Gastroesophageal sphincter (tissue), 4 donors: ENCODE measurements at places on chromosomes 2 and 18. TPM values are rescaled to one million over a fixed set of nuclear protein-coding genes. Genes with fewer than 3 reads are reported as not detected.

DNA sequence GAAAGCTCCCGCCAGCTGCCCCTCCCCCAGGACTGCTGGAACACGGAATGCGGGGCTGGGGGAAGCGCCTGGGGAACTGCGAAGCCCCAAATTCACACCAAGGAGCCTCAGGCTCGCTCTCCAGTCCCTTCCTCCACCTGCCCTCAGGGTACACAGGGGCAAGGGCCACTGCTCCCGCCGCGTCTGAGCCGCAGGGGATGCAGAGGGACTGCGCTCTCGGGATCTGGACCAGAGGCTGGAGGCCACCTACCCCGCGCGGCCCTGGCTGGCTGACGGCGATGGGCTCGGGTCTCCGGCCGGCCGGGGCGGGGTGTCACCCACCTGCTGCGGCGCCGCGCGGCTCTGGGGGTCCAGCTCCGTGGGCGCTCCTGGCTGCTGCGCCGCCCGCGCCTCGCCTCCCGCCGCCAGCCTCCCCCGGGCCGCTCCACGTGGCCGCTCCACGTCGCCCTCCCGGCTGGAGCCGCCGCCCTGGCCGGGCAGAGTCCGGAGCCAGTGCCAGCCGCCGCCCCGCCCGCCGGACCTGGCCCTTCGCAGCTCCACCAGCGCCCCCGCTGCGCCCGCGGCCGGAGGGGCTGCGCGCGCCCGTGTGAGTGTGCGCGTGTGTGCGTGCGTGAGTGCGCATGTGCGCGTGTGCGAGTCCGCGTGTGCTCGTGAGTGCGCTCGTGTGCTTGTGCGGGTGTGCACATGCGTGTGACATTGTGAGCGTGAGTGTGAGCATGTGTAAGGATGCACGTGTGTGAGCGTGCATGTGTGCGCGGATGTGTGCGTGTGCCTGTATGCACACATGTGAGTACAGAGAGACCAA lies at the start of gene CGREF1:
TSS of gene CGREF1 (minus strand) at position 604 of the 805 bp plus-strand sequence. CDS start 14,762 bp downstream, outside the sequence.
- peak; percentile 35 for ATAC-seq

- no peak for ATAC-seq
Observed at GRCh38 chr2:25894135-25894830, 16.0 kb upstream of the ASXL2 start.

- ATAC-seq = no peak
Observed at GRCh38 chr18:27175914-27176313, 9.2 kb downstream of the CHST9 start.

DNA sequence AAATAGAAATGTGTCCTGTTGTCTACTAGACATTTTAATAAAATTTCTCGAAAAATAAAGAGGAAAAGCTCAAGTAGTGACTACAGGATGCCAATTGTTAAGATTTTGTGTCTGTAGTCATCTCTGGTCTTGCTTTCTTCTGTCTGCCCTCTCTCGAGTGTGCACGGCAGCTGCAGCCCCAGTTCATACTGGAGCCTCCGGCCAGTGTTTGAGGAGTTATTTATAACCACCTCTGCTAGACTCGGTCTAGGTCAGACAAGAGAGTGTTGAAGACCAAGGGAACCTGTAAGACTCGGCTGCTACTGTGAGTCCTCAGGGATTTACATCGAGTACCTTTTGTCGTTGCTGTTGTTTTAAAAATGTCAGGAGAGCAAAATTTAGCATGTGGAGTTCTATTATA lies 810.1 kb upstream of the POU3F3 start:
- ATAC-seq = no peak

DNA sequence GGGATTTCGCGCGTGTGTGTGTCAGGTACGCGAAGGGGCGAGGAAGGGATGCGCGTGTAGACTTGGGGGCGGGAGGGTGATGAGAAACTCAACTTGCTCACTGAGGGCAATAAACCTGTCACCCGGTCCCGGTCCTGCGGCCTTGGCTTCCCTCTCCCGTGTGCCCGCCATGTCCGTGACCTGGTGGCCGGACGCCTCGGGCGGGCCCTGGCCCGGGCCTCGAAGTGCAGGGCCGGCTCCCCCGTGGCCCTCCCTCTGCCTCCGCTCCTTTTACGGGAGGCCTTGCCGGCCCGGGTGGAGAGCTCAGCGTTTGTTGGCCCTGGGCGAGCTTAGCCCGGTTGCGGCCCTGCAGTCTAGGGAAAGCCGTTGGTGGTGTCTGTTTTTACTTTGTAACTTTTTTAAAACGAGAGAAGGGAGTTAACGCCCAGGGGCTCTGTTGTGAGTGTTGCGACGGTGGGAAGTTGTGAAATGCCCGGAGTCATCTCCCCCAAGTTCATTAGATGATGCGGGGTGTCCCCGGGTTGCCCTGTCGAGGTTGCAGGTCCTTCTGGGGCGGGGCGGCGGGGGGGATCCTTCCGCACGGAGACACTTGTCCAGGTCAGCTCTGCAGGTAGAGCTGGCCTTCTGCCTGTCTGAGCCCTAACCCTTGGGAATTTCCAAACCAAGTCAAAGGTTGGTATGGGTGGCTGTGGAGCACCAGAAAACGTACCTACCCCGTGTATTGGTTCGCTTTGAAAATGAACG lies 883 bp downstream of the SMCHD1 start:
- ATAC-seq = peak; percentile 79

DNA sequence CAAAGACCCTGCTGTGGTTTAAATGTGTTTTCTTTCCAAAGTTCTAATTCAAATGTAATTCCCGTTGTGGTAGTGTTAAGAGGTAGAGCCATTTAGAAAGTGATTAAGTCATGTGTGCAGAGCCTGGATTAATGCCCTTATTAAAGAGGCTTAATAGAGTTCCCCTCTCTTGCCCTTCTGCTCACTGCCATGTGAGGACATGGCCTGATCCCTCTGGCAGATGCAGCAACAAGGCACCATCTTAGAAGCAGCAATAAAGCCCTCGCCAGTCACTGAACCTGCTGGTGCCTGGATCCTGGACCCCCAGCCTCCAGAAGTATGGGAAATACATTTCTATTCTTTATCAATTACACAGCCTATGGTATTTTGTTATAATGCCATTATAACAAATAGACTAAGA lies 485.2 kb downstream of the DCDC2C start:
- no peak for ATAC-seq

DNA sequence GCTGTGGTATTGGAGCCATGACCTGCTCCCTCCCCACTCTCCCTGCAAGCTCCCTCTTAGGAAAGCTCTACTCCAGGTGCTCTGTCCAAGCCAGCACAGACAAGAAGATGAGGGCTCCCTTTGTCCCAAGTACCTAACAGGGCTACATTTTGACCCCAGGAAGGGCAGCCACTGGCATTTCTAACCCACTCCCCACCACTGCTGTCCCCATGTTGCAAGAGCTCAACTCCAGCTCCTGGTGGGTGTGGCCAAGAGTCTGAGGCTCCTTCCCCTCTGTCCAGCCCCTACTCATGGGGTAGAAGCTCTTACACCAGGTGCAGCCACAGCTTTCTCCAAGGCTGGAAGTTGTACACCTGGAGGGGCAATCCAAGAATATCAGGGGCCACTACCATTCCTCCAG lies 127.0 kb upstream of the NPAS2 start:
- ATAC-seq = no peak

GRCh38 chr2:190863946-190864345 lies 16.7 kb upstream of the GLS start:
- no peak for ATAC-seq

The NUP35 gene
- total RNA-seq = 16.0 TPM

The CTDP1 gene
- total RNA-seq = 20.9 TPM

- ATAC-seq = no peak
Observed at GRCh38 chr2:223319601-223320000, 267.6 kb downstream of the KCNE4 start.

DNA sequence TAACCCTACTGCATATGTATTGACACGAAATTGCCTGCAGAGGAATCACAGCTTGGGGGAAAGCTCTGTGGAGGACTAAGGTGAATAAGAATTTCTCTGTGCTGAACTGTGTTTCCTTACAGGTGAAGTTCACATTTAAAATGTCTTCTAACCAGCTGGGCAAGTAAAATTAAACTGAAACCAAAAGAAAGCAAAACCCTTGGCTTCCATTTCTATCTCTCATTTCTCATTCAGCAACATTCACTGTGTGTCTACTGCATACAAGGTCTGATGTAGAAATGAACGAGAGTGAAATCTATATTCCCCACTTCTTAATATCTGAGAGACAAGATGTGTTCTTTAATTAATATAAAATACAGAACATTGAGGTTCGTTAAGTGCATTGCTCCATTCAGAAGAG lies 397.3 kb downstream of the SOX11 start:
- ATAC-seq = no peak

- ATAC-seq = no peak
Observed at GRCh38 chr2:57908736-57909161, 137.9 kb upstream of the VRK2 start.

DNA sequence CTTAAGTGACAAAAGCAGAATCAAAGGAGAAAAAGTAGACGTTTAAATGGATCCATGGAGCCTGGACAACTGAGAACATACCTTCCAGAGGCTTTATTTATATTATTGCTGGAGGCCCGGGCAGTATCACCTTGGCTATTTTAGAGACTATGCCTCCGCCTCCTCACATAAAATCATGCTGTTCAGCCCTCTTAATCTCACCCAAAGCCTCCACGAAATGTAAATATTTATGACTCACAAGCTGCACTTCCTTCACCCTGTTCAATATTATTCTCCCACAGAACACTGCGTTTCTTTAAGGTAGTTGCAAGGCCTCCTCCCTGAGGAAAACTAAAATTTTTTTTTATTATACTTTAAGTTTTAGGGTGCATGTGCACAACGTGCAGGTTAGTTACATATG lies 478.6 kb upstream of the ACVR2A start:
- ATAC-seq = no peak

- ATAC-seq = no peak
Observed at GRCh38 chr2:108477099-108477498, 28.1 kb downstream of the GCC2 start.

The GAD1 gene
- total RNA-seq = not detected

DNA sequence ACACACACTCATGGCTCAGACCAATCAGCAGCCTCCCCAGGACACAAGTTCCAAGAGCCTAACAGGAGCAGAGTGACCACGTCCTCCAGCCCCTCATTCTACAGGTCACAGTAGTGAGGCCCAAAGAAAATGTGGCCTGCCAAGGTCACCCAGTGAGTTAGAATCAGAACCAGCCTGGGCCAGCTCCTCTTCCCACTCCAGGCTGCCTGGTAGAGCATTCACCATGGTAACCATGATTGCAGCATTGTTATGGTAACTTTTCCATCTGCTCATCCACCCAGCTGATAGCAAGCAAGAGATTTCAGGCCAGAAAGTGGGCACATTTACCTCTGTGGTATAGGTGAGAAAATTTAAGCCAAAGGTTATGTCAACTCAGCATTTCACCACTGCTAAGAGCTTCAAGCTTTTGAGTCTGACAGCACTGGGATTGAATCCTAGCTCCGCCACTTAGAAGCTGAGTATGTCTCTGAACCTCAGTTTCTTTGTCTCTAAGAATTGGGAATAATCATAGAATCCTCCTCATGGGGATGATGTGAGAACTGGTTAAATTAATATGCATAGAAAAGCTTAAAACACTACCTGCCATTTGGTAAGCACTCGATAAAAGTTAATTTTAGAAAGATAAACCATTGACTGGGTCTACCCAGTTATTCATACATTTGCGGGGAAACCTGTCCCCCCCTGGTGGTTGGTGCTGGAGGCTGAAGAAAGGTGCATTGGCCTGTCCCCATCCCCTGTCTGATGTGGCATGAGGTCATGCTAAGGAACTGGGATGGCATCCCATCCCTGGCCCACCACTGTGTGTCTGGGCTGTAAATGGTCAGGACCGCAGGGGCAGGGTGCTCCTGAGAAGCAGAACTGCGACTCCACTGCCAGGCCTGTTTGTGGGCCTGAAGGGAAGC lies 181.5 kb downstream of the KLHL29 start:
- ATAC-seq = no peak

The CPS1 gene
- total RNA-seq = 1.5 TPM

DNA sequence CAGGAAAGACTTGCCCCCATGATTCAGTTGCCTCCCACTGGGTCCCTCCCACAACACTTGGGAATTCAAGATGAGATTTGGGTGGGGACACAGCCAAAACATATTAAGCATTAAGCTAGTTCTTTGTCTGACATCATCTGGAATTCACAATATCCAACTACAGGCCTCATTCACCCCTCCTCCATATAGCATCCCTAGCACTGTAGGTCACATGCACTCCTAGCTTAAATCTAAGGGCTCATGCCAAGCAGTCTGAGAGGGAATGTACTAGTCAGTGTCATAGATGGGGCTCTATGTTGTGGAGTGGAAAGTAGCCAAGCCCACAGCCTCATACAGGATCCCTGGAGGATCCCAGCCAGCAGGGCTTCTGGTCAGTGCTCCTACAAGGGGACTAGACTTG lies 92.1 kb downstream of the IRS1 start:
- ATAC-seq = no peak

DNA sequence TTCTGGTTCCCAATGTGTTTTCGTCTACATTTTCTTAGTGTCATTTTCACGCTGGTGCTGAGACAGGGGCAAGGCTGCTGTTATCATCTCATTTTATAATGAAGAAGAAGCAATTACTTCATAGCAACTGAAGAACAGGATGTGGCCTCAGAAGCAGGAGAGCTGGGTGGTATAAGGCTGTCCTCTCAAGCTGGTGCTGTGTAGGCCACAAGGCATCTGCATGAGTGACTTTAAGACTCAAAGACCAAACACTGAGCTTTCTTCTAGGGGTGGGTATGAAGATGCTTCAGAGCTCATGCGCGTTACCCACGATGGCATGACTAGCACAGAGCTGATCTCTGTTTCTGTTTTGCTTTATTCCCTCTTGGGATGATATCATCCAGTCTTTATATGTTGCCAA lies 7.3 kb downstream of the IL36G start:
- no peak for ATAC-seq

GRCh38 chr2:134446383-134447017 lies 192.6 kb downstream of the MGAT5 start:
- no peak for ATAC-seq

The CHPF gene
- 63.9 TPM for total RNA-seq

DNA sequence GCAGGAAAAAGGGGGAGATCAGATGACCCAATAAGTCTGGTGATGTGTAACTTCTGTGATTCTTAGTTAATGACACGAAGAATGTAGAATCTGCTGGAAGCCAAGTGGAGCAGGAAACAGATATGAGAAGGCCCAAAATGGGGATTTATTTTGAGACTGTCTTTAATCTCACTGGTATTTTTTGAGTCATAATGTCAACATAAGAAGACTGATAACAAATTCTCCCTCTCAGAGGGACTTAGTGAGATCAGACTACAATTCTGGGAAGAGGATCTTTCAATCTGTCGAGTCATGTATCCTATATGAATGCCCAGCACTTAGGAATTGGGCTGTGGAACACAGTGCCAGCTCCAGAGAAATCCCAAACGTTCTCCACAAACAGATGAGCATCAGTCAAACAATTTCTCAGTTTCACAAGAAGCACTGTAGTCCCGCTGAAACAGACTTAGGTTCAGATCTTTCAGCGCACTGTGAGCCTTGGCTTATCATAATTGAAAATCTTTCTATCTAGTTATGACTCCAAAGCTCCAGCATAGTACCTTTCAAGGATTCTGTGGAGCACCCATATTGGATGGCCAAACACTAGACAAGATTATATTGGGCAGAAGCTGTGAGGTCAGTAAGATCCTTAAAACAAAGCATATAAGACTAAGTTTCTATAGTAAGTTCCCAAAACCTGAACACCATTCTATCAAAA lies 738.2 kb downstream of the LRP1B start:
- ATAC-seq = no peak
